ENCODE measurements at places on chromosomes 11 and 22.

GRCh38 chr11:72848846-72849466, 34.7 kb downstream of the ATG16L2 start:
- DNase-seq, result no peak

GRCh38 chr11:73149105-73149504, 7.0 kb upstream of the FCHSD2 start:
- no peak for DNase-seq

GRCh38 chr11:17298302-17298701, 21.8 kb downstream of the NUCB2 start:
- DNase-seq, result no peak

DNA sequence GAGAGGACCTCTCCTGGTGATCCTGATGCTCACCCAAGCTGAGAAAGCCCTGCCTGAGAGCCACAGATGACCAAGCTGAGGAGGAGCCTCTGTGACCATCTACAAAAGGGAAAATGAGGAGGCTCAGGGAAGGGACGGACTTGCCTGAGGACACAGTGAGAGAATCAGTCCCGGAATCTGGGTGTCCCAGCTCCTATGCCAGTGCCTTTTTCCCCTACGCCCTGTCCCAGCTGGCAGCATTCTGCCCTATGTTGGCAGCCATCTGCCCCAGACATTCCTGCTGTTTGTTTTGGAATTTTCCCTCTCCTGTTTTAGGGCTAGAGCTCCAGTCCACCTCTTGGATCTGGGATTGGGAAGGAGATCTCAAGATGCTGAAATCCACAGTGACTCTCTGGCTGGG, 54.6 kb downstream of the C11orf58 start:
- no peak for DNase-seq

- no peak for DNase-seq
Measured at GRCh38 chr11:122746050-122746478, 90.5 kb downstream of the UBASH3B start.

DNA sequence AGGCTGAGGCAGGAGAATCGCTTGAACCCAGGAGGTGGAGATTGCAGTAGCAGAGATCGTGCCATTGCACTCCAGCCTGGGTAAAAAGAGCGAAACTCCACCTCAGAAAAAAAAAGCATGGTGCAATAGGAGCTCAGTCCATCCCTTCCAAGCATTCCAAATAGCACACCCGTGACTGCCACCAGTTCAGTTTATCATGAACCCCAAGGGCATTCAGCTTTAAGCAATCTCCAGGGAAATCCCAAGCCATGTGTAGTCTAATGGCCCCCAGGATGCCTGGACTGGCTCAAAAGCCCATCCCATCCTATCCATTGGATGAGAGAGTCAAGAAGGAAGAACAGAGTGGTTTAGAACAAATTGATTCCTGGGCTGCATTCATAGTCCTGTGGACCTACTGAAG, 16.2 kb downstream of the MICAL3 start:
- DNase-seq, result no peak

- no peak for DNase-seq
Measured at GRCh38 chr22:32211011-32211410, 6.1 kb upstream of the RFPL2 start.

- DNase-seq, result no peak
Measured at GRCh38 chr11:44563711-44564110, 1.8 kb upstream of the CD82 start.
